ENCODE measurements at places on chromosomes 16 and 17.

GRCh38 chr17:74430706-74431567 is 951 bp upstream of the GPRC5C start:
- peak; percentile 58 for DNase-seq

DNA sequence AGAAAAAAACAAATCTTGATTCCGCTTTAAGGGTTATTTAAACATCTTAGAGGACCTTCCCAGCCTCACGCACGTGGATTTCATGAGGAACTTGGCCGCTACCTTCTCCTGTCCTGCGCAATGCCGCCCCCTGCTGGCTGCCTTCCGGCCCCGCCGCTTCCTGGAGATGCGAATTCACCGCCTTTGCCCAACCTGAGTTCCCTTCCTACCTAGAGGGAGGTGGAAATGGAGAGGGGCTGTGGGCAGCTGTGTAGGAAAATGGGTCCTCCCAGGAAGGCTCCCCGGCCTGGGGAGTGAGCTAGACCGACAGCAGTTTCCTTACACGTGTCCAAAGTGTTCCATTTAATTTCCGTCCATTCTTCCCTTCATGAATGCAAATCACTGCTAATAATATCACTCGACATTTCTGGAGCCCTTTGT is 1.0 kb upstream of the ABCC12 start:
- peak; percentile 86 for DNase-seq

DNA sequence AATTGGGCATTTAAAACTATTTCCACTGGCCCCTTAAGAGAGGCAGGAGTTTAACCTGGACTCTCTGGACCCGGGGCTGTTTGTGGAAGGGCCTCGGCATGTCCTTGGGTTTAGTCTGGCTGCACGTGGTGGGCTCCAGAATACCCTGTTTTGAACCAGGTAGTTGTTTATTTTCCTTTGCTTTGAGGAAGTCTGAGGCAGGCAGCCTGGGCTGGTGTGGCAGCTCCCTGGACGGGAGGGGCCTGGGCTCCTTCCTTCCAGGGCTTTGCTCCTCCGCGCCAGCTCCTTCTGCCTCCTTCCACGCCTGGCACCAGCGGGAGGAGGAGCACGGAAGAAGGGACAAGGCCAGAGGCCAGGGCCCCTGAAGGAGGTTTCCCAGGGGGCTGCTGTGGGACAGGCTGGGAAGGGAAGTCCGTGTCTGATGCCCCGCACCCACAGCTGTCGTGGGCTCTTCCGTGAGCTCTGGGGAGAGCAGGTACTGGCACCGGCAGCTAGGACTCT is 15.5 kb downstream of the BANP start:
- DNase-seq: no peak

DNA sequence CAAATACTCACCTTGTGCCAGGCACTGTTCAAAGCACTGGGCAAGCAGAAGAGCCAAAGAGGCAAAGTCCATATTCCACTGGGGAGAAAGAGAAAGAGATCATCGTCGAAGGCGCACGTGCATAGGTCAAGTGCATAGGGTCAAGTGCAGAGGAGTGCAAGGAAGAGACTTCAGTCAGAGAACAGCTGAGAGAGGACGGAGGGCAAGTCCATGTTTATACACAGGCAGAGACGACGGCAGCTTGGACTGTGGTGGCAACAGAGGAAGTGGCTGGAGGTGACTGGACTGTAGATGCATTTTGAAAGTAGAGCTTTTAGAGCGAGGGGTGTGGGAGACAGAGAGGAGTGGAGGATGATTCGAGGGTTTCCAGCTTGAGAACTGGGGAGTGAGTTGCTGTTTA is 74.7 kb upstream of the SDK2 start:
- DNase-seq: no peak

- no peak for DNase-seq
Observed at GRCh38 chr17:78774956-78775571, 7.0 kb downstream of the CYTH1 start.

DNA sequence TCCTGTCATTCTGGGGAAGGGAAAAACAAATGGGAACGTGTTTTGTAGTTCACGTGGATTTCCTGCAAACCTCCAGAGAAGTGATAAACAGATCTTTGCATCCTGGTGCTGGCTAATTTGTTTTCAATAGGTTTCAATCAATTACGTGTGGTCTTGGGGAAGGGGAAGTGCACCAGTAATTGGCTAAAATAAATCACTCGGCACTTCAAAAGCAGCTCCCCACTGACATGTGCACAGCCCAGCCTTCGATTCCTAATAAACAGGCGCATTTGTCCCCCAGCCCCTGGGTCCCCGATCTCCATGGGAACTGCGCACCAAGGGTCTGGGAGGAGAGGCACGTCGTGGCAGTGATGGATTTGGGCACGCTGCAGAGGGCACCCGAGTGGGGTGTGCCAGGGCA is 112.9 kb upstream of the GSE1 start:
- DNase-seq: no peak

DNA sequence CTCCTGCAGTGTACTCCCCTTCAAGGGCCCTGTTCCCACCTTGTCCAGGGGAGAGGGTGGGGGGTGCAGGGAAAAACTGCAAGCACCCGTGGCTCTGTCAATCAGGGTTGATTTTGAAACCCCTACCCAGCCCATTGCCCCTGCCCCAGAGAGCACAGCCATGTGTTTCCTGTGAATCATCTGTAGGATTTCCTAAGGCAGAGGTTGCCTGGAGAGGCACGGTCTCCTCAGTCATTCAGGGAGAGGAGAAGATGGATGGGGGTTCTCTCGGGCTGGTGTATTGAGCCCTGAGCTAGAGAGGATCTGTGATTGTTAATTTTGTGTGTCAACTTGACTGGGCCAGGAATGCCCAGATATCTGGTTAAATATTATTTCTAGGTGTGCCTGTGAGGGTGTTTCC is 3.5 kb upstream of the AGRP start:
- no peak for DNase-seq

GRCh38 chr16:70768203-70768580 is 32.8 kb downstream of the VAC14 start:
- DNase-seq: no peak

GRCh38 chr16:11843861-11844260 is 7.5 kb downstream of the RSL1D1 start:
- no peak for DNase-seq

- no peak for DNase-seq
Observed at GRCh38 chr17:43545383-43545632, 832 bp downstream of the ETV4 start.

- no peak for DNase-seq
Observed at GRCh38 chr17:68381076-68381900, 76.0 kb downstream of the WIPI1 start.

- DNase-seq: peak; percentile 75
Observed at GRCh38 chr17:3667366-3668278, 756 bp downstream of the TAX1BP3 start.

- no peak for DNase-seq
Observed at GRCh38 chr16:12416136-12416787, 387.4 kb downstream of the CPPED1 start.

GRCh38 chr16:67987460-67988160 is 7.3 kb upstream of the DPEP3 start:
- DNase-seq: no peak

- DNase-seq: no peak
Observed at GRCh38 chr17:19278729-19279128, 41.6 kb downstream of the EPN2 start.

GRCh38 chr17:12620200-12620720 is 45.4 kb upstream of the MYOCD start:
- DNase-seq: no peak

DNA sequence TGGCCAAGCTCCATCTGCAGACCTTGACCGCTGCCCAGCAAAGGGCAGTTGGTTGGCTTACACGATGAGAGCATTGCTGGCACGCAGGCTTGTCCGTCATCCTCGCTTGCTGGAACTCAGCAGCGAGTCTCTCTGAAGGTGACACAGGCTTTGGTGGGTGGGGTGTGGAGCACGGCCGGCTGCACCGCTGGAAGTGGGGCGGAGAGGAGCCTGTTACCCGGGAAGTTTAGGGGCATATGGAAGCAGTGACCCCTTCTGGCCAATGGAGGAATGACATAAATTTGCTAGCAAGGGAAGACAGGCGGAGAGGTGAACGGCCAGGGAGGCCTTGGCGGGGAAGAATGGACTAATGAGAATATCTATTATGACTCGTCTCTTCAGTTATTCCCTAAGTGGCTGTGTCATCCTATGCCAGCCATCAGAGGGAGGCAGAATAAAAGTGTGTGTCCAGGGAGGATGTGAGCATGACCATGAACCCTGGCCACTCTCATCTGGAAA is 65.9 kb upstream of the SDK2 start:
- peak; percentile 90 for DNase-seq

GRCh38 chr16:16045296-16045695 is 95.9 kb downstream of the ABCC1 start:
- no peak for DNase-seq

DNA sequence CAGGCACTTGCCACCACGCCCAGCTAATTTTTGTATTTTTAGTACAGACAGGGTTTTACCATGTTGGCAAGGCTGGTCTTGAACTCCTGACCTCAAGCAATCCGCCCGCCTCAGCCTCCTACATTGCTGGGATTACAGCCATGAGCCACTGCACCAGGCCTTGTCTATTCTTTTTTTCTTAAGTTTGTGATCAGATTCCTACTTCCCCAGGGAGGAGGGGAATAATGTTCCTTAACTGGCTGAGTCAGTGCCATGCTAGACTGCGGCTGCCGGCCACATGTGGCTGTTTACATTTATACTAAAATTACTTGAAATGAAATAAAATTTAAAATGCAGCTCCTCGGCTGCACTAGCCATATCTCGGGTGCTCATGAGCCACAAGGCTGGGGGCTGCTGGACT is 27.8 kb upstream of the USP36 start:
- no peak for DNase-seq

- DNase-seq: no peak
Observed at GRCh38 chr17:1294157-1294717, 14.8 kb downstream of the TRARG1 start.

- peak; percentile 94 for DNase-seq
Observed at GRCh38 chr17:61393904-61394629, 5.6 kb upstream of the TBX2 start.

DNA sequence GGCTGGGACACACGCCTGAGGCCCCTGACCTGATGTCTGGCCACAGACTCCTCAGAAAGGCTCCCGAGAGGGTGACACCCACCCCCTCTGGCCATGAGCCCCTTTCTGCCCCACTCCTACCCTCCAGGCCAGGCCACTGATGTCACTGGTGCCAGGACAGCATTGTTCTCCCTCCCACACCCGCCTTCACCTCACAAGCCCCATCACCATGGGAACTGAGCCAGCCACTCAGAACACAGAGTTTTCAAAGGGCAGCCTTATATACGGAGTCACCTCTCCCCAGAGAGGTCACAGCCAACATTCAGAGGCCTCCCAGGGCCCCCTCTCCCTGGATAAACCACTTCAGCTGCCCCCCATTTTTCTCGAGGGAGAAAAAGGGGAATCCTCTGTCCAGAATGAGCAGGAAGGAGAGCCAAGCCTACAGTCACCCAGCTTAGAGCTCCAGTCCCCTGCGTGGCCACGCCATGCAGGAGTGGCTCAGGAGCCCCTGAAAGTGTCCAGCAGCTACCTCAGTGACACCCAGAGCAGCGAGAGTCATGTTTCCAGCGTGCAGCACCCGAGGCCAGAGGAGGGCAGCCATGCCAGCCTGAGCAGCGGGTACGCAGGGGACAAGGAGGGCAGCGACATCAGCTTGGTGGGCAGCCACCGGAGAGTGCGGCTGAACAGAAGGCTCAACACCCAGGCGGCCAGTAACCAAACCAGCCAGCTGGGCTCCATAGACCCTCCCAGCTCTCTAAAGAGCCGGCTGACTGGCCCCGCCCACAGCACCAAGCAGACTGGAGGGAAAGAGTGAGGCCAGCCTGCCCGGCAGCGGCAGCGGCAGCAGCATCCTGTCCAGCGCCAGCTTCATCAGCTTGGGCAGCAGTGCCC is at the start of gene C16orf82:
Gene C16orf82 (plus strand): TSS at position 260 of the 870 bp plus-strand sequence.
- peak; percentile 44 for DNase-seq

- DNase-seq: no peak
Observed at GRCh38 chr17:46947216-46947615, 24.3 kb downstream of the GOSR2 start.

- no peak for DNase-seq
Observed at GRCh38 chr16:28164140-28164539, 47.6 kb downstream of the XPO6 start.

GRCh38 chr16:10964891-10965326 is 20.5 kb downstream of the CLEC16A start:
- no peak for DNase-seq

DNA sequence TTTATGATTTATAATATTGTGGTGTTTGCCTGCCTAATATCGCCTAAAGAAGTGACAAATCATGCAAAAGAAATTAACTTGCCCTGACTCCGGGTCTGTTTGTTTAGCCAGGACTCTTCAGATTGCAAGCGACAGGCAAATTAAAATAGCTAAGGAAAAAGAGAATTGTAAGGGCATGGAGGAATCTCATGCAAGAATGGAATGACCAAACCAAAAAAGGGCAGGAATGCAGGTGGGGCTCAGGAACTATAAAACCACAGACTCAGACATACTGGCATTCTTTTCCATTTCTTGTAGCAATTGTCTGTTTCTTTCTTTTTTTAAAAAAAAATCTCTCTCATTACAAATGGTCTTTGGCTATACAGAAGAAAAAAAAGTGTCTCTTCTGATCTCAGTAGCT is 188.1 kb upstream of the XYLT1 start:
- DNase-seq: no peak

GRCh38 chr17:40331743-40332641 is 23.0 kb downstream of the RARA start:
- no peak for DNase-seq

DNA sequence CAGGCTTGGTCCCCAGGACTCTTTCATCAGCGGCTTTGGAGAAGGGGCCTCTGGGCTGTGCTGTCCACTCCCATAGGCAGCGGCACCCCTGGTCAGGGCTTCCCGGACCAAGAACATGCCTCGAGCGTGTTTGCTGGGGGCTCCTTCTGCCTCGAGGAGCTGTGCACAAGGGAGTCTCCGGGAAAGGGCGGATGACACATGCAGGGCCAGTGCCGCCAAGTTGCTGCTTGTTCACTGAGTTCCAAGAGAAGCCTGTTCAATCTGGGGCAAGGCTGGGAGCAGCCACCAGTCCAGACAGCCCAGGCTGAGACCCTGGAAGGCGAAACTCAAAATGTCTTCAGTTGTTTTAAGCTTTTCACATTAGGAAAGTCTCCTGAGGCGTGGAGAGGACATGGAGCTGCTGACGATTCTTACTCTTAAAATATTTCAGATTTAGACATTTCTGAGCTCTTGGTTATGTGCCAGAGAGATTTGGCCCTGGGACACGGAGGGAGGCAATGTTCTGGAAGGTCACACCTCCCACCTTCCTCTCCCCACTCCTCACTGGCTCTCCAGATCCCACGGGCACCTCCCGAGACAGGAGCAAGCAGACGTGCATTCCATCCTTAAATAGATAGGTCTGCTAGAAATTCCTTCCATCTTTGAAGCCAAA is 84.5 kb upstream of the ZNF469 start:
- DNase-seq: no peak

DNA sequence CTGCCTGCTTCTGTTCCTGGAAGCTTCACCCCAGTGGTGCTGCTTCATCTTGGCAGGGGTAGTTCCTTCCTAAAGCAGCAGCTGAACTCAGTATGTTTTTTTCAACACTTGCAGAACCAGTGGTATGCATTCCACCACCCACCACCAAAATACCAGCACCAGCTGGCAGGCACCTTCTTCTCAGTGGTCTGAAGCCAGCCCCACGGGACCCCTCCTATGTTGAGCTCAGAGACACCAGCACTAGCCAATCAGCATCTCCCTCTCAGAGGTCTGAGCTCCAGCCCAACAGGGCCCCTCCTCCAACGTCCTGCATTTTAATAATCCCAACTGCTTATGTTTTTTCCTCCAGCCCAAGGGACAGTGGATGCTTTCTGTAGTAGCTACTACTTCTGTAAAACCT is 299.6 kb upstream of the CCL2 start:
- peak; percentile 70 for DNase-seq
